ENCODE measurements at places on chromosomes 2 and 18.

- no peak for DNase-seq
These were observed 95.8 kb downstream of the PAX3 start for GRCh38 chr2:222203041-222203440.

DNA sequence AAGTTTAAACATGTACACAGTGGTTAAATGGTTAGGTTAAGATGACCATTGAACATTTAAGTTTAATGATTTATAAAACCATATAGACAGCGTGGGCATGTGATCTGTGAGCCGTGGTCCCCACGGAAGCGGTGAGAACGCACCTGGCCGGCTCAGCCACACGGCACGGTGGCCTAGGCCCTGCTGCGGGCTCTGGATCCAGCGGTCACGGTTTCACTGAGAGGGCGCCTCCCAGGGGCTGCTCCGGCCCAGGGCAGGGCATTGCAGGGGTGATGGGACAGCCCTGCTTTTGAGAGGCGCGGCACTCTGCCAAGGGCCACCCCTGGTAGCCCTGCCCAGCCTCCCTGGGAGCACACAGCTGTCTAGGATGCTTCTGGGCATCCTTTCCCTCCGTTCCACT lies 124.9 kb downstream of the RGPD3 start:
- no peak for DNase-seq

- DNase-seq: no peak
These were observed 56.4 kb downstream of the ADCY3 start for GRCh38 chr2:24863641-24864040.

- DNase-seq: no peak
These were observed 227.8 kb upstream of the RBBP8 start for GRCh38 chr18:22705328-22705727.

DNA sequence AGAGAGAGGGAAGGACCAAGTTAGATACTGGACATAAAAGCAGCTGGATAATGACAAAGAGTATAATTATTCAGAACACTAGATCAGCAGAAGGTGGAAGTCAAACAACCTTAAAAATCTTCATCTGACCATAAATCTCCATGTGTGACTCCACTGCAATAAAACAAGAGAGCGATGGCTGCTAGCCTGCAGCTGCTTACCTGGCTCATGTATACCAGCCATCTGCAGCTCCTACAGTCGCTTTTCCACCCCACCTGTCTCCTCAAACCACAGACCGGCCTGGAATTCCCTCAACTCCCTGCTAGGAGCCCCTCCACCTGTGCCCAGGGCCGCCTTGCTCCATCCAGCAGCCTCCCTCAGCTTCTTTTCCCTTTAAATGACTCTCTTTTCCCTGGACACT lies 64.5 kb downstream of the SLC4A5 start:
- no peak for DNase-seq

DNA sequence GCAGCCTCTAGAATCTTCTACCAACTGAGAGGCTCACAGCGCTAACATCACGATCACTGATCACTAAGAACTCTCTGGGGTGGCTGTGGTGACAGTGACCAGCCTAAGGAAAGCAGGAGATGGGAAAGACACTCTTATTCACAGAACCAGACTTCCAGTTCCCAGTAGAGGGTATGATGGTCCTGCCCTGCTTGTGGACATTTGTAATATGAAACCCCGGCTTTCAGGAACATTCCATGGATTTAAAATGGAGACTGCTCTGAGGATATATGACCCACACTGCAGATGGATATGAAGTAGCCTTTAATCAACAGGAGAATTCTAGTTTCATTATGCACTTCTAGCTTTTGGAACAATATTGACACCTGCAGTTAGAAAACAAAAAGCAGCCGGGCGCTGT lies 131.8 kb downstream of the AFF3 start:
- DNase-seq: no peak

DNA sequence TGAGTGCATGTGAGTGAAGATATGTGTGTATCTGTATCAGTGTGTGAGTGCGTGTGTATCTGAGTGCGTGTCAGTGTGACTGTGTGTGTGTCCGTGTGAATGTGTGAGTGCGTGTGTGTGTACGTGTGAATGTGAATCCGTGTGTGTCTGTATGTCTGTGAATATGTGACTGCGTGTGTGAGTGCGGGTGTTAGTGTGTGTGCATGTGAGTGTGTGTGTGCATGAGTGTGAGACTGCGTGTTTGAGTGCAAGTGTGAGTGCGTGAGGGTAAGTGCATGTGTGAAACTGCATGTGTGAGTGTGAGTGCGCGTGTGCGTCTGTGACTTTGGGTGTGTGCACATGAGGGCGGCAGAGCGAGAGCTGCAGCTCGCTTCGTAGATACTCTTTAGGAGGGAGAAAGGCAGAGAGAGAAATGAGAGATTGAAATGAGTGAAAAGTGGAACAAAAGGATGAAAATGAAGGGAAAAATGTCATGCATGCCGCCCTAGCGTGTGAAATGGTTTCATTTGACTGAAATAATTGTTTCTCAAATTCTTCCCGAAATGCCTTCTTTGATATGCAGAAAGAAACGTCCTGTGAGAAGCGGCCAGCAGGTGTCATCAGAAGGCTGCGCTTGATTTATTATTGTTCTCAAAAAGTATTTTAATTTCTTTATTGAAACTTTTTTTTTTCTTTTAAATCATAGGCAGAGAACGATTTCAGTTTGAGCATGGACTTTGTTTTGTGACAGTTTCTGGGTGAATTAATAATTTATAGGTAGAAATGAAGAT lies 25.6 kb downstream of the ZNF407 start:
- DNase-seq: peak; percentile 4

All from NCI-H1417 (cell line).